NCI-H1048 (cell line): ENCODE measurements at places on chromosomes 12 and 14.

- DNase-seq: no peak
Observed at GRCh38 chr12:131850856-131851559, 22.8 kb downstream of the MMP17 start.

DNA sequence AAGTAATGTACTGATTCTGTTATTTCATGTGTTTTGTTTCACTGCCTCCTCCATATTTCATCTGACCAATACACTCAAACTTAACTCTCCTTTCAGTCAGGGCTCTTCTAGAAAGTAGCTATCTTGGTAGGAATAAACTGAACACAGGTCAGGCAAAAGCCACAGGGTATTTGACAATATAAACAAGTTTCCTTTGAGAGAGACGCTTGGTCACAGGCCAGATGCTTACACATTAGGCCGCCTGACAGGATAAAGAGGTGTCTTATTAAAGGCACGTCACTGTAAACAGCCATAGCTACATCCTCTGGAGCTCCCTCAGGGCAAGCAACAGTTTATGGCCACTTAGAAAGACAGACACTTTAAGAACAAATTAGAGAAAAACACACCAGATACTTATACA is 607.5 kb downstream of the SLC6A15 start:
- no peak for DNase-seq

- no peak for DNase-seq
Observed at GRCh38 chr14:59282378-59282765, 93.9 kb downstream of the DAAM1 start.

GRCh38 chr14:29799464-29800095 is 128.1 kb downstream of the PRKD1 start:
- DNase-seq: no peak

DNA sequence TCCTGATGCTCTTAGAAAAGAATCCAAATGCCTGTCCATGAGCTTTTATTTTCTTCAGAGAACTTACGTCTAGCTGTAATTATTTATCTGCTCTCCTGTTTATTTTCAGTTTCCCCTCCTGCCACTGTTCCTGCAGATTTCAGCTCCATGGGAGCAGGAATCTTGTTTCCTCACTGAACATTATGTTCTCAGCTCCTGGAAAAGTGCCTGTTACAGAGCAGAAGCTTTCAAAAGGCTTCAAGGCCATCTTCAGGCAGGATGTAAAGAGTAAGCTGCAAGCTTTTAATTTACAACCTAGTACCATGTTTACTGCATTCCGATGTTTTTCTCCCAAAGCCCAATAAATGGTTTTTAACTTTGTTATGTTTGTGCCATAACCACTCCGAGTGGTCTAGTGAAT is 98.4 kb upstream of the BTG1 start:
- no peak for DNase-seq

DNA sequence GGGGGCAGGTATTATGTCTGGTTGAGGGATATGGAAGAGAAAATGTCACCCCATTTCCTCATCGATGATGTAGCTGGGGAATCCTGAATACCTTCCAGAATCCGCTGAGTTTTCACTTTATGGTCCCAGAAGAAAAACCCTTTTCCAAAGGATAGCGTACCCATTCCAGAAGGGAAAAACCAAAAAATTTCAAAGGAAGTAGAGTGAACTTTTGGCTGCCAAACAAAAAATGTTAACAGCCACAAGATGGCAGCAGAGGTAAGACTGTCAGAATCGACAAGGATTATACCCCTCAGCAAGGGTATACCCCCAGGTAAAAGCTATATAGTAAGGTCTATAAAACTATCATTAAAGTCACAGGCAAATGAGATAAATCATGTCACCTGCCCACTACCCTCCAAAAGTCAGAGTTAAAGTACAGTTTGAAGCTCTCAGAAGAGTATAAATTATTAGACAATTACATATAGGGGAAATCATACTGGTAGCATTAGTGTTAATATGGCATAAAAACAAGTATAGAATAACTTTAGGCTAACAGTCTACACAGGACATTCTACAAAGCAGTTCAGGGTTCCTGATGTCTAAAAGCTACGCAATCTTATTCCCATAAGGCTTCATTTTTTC is 18.0 kb downstream of the ACIN1 start:
- no peak for DNase-seq

- DNase-seq: no peak
Observed at GRCh38 chr12:11962860-11963259, 107.9 kb upstream of the BCL2L14 start.

DNA sequence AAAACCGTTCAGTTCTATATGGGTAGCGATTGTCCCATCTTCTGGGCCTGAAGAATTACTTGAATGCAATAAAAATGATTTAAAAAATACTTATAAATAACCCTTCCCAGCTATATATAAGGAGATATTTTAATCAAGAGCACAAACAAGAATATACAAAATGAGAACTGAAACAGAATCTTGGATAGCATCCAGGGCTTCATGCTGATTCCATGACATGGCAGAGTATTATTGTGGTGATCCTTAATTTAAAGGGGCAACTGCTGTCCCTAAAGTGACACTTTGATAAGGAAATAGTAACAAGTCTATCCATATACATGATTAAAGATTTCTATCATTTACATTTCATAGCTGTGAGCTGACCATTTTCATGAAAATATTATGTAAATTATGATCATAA is 18.8 kb downstream of the WBP11 start:
- DNase-seq: no peak

DNA sequence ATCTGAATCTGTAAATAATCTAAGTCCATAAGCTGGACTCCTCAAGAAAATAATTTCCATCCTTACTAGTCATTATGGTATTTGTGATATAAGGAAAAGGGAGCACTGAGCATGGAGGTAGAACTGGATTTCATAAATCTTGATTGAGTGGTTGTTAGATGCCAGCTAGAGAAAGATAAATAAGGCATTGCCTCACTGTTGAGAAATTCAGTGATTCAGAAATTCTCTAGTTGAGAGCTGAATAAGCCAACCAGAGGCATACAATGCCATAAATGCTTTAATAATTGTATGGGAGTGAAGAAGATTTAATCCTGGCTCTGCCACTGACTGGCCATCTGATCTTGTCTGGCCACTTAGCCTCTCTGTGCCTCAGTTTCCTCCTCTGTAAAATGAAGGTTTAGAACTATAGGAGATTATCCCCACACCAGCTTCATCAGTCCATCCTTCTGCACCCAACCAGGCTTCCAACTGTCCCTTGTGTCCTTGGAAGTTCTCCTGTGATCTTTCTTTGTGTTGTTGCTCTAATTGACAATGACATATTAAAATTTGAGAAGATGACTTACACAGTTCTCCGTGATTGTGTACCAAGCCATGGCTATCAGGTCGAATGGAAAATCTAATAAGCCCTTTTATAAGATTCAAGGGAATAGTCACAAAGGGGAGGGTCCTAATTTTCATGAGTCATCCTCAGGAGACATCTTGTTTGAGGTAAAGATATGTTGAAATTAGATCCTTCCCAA is 394.3 kb downstream of the EGLN3 start:
- DNase-seq: no peak

DNA sequence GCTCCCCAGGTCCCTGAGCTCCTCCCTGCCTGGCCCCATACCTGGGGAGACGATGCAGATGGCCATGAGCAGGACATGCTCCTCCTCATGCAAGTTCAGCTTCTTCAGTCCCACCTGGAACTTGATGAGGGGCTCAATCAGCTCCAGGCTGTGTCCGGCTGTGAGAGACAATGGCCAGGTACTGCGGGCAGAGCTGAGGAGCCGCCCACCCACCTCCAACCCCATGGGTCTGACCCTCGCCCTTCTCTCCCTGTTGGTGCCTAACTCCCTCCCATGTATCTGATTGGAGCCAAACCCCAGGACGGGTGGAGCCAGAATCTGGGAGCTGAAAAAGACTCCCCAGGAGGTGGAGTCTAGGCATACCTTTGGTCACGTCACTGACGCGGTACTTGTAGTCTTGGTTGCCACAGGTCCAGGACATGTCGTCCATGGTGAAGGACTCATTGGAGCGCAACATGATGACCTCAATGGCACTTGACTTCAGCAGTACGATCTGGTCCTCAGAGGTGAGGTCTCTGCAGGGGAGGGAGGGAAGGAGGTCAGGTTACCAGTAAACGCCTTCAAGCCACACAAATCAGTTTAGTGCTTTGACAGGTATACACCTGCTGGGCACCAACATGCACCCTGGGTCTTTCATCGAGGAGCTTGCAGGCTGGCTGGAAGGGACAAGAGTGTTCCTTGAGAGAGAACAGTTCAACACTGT is 26.7 kb upstream of the HDAC7 start:
- no peak for DNase-seq

GRCh38 chr12:9345171-9345570 is 137.0 kb upstream of the PZP start:
- no peak for DNase-seq

DNA sequence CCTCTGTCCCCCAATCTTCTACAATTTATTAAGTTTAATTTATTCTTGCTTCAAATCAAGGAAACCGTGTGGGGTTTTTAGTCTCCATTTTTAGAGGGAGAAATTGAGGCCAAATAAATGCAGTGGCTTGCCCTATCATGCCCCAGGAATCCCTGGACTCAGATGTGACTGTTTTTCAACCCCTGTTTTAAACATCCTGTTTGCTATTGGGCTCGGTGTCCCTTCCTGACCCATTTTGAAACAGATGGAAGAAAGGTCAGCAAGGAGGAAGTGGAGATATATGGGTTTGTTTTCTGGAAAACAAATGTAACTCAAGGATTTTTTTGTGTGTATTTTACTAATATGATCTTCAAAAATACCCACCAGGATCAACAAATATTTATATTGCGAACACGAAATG is 84.7 kb downstream of the DACT1 start:
- no peak for DNase-seq

DNA sequence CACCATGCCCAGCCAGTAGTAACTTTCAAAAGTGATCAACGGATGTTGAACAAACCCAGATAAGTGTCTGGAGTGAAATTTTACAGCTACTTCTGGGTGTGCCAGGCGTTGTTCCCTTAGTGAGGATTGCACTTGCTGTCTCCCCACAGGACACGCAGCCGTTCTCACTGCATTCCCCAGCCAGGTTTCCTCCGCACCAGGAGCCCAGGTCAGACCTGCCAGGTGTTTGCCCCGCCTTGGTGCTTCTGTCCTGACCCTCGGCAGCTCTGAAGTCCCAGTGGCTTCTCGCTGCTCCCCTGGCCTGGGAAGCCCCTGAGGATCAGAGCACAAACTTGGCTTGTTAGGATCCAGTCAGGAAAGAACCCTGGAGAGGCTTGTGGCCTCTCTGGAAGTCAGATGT is 36.2 kb downstream of the MMAB start:
- no peak for DNase-seq

DNA sequence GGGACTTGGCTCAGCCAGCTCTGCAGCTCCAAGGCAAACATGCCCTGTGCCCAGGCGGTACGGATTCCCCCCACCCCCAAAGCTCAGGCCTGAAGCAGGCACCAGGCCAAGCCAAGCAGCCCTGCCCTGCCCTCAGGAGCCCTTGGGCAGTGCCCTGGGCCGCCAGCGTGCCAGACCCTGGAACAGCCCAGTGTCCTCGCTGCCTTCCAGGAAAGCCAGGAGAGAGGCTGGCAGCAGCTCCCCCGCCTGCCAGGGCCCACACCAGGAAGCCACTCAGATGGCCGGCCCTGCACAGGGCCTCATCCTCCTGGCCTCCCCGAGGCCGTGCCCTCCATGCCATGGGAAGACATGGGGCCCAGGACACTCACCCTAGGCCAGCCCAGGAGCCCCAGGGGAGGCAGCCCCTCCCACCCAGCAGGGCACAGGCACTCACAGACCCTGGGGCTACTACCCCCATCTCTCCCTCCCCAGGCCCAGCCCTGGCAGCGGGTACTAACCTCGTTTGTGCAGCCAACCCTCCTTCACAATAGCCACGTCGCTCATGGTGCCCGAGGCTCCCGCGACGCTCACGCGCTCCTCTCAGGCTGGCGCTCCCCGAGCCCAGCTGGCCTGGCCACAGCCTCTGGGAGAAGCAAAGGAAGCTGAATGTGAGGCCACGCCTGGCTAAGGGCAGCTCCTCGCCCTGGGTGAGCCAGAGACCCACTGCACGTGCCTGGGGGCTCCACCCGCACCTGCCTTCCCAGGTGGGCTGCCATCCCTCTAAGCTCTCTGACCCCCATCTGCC is 3.3 kb downstream of the AKT1 start:
- no peak for DNase-seq

DNA sequence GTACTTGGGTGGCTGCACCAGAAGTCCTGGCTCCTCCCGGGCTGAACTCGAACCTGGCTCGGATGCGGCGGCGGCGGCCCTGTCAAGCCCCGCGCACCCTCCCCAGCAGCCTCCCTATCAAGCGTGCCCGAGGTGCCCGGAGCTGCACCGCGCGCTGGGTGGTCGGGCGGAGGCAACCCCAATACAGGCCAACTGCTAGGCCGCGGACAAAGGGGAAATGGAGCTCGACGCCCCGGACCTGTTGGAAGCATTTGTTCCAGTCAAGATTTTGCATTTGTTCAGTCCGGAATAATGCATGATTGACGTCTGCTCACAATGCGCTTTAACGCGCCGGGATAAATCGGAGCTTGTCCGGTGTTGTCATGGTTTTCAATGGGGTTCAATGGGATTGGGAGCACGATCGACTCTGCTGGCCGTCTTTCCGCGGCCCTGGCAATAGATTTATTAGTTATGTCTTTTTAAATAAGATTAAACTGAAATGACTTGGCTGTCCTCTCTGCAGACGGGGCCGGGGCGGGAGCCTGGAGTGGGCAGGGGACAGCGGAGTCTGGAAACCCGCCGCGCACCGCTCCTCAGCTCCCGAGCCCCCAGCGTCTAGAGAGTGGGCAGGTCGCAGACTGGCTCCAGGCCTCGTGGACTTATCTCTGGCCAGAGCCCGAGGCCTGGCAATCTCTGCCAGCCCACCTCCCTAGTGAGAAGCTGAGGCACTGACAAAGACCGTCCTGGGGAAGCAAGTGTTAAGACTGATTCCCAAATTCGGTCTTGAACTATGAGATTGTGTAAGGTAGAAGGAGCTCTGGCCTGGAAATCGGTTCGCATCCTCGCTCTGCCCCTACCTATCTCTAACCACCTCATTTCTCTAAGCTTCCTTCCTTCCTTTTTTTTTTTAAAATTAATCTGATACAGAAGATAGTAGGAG is 1.7 kb upstream of the NKX2-8 start:
- no peak for DNase-seq

- DNase-seq: no peak
Observed at GRCh38 chr14:105155071-105155651, 13.4 kb downstream of the JAG2 start.

- DNase-seq: no peak
Observed at GRCh38 chr14:97456958-97457357, 659.8 kb downstream of the VRK1 start.
